ENCODE measurements at places on chromosomes 6 and 20.

DNA sequence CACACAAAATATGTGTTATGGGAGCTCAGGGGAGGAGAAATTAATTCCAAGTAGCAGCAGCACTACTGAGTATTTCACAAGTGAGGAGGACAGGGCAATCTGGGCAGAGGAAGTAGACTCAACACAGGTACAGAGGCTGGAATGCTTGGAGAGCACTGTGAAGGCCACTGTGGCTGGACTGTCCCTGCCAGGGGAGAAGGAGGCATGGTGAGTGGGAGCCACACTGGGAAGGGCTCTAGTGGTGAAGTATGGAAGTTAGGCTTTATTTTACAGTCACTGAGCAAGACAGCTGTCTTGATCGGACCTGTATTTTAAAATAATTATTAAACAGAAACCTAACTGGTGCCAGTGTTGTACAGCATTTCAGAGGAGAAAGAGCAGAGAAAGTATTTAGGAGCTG, 28.8 kb downstream of the FAM229B start:
- no peak for DNase-seq

- DNase-seq = no peak
These were observed 537.4 kb downstream of the PTPRT start for GRCh38 chr20:42652266-42652665.

- no peak for DNase-seq
These were observed 62.9 kb downstream of the ESR1 start for GRCh38 chr6:151870375-151870774.

DNA sequence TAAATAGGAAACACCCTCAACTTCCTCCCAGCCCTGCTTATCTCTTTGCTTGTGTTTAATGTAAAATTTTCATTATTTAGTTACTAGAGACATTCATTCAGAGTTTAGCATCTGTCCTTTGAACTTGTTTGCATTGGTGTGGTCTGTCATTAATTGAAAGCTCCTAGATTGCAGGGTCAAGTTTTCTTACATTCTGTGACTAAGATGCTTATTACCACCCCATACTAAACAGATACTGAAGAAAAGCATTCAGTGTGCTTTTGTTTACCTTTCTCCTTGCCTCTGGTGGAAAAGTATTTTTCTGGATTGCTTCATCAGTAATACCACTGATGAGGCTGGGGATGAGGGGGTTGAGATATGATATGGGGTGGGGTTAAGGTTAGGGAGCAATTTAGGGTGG, 199.0 kb downstream of the SAMD5 start:
- no peak for DNase-seq

DNA sequence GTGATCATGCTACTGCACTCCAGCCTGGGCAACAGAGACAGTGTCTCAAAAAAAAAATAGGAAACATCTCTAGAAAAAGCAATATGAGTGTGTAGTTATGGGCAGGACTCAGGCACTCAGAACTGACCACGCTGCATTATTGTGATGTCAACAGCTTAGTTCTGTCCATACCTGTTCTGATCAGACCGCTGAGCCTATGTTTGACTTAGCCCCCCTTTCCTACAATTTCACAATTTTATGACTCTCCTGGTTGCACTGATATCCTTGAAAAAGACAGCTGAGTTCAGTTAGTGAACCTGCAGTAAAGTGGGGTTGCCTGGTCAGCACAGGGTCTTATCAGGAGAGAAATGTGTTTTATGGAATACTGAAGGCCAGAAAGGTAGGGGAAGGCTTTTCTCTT, 37.8 kb upstream of the PRDM1 start:
- DNase-seq = no peak

All from stimulated activated effector memory CD8-positive, alpha-beta T cell treated with anti-CD3 and anti-CD28 coated beads, Interleukin-12 subunit alpha, Interleukin-12 subunit beta, amount 100 ng/mL, for 72 hours (primary cell).